Activated T-helper 1 cell treated with anti-CD3 and anti-CD28 coated beads, Interleukin-2, amount 50 U/mL, for 16 hours (primary cell): ENCODE measurements at places on chromosomes 4 and X.

GRCh38 chr4:150033901-150034300, 44.3 kb upstream of the DCLK2 start:
- no peak for DNase-seq

GRCh38 chr4:79078339-79078738, 139.1 kb upstream of the PAQR3 start:
- DNase-seq = no peak

DNA sequence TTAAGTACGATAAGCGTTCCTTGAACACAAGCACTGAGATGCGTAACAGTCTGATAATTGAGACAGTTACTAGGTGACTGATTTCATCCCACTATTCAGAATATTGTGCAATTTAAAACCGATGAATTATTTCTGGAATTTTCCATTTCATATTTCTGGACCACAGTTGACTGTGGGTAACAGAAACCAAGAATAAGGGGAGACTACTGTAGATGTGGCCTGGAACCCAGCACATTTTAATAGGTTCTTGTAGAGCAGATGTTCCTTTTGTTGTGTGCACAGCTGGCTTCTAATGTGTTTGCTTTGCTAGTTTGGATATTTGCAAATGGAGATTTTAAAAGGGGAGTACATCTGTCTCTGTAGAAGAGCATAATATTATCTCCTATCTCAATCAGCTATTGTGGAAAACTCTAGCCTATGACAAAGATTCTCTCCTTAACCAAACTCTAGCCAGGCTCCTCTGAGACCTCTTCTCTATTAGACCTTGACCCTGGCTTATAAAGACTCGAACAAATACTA, 16.4 kb downstream of the NAAA start:
- no peak for DNase-seq

GRCh38 chr4:165328101-165328425, 594 bp downstream of the MSMO1 start:
- no peak for DNase-seq

GRCh38 chr4:166481739-166482138, 608.7 kb downstream of the TLL1 start:
- no peak for DNase-seq

GRCh38 chrX:134406356-134407064, 53.5 kb upstream of the HPRT1 start:
- no peak for DNase-seq

GRCh38 chr4:138341739-138342415, 99.7 kb upstream of the SLC7A11 start:
- no peak for DNase-seq

DNA sequence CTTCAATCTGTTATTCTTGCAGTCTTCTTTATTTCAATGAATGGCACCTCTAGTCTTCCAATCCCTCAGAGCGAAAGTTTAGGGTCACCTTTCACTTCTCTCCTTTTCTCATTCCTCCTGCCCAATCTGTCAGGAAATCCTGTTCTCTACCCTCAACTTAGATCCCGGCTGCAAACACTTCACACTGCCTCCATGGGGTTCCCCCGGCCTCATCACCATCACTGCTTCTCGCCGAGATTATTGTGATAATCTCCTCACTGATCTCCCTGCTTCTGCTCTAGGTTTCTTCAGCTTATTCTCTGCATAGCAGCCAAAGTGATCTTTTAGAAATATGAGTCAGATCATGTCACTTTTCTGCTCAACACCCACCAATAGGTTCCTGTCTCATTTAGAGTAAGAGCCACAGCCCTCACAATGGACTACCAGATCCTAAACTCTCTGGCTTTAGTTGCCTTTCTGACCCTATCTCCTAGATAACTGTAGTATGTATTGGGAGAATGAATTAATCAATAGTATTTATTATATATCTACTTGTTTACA, 43.6 kb upstream of the TBC1D9 start:
- no peak for DNase-seq

GRCh38 chrX:74579597-74580198, 34.7 kb downstream of the RLIM start:
- DNase-seq = no peak

GRCh38 chr4:65868096-65868824, 198.0 kb upstream of the EPHA5 start:
- no peak for DNase-seq

- DNase-seq = no peak
Measured at GRCh38 chr4:36914106-36914505, 330.4 kb upstream of the NWD2 start.

DNA sequence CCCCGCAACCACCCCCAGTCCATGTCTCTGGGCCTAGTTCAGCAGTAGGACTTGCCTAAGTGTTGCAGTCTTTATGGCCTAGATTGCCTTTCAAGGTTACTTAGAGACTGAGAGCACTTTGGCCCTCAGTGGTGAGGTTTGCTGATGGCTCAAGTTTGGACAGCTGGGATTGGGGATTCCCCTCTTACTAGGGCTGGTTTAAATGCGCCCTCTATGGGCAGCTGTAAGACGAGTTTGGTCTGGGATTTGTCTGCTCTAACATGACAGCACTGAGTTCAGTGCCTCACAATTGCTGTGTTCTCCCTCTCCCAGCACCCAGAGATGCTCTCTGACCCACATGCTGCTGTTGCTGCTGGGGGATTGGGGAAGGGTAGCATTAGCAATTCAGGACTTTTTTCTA, 23.1 kb downstream of the DACH2 start:
- no peak for DNase-seq

DNA sequence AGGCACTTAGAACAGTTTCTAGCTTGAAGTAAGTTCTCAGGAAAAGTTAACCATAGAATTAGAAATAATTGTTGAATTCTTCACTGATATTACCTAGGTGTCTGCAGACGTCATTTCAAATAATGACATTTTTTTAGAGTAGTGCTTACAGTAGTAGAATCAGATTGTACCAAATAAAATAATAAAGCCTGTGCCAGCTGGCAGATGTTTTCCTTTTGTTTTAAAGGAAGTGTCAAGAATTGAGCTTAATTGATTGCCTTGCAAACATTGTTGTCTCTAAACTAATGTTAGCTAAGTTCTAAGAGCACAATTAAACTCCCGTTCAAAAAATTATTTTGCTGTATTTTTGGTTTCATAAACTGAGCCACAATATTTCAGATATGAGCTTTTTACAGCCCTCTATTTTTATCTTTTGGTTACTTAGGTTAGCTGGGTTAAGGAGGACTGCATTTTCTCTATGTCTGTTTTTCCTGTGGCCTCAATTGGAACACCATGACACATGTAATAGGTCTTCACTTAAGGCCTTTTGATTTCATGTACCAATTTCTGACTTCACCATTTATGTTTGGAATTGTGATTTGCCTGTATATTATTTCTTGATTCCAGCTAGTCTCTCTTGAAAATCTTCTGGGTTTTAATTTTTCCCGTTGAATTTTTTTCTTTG, 64.2 kb downstream of the DCUN1D4 start:
- no peak for DNase-seq

DNA sequence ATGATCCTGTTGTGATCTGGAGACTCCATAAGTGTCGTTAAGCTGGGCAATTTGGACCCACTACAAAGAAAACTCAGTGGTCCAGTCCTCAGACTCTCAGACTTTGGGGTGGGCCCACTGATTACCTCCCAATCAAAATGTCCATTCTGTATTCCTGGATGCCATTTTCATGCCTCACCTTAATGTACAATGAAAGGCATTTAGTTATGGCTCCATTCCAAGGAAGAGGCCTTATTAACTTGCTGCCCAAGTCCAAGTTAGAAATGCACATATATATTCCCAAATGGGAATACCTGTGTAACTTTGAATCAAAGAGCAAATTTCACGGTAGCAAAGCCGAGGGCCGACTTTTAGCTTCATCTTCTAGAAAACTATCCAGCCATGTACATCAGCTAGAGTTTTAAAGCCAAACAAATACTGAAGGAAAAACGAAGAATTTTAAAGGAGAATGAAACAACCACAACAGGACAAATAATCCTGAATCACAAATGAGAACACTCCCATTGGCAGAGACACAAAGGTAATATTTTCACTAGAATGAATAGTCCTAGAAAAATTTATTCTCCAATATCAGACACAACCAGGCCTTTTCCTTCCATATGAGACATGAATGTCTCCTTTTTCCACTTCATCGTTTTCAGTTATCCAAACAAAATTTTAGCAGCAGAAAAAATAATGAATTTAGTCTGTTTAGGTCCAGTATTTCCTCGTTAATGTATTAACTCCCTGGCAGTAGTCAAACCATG, 63.7 kb upstream of the HHIP start:
- no peak for DNase-seq

- DNase-seq = no peak
Measured at GRCh38 chr4:5018603-5019002, 655 bp downstream of the CYTL1 start.

DNA sequence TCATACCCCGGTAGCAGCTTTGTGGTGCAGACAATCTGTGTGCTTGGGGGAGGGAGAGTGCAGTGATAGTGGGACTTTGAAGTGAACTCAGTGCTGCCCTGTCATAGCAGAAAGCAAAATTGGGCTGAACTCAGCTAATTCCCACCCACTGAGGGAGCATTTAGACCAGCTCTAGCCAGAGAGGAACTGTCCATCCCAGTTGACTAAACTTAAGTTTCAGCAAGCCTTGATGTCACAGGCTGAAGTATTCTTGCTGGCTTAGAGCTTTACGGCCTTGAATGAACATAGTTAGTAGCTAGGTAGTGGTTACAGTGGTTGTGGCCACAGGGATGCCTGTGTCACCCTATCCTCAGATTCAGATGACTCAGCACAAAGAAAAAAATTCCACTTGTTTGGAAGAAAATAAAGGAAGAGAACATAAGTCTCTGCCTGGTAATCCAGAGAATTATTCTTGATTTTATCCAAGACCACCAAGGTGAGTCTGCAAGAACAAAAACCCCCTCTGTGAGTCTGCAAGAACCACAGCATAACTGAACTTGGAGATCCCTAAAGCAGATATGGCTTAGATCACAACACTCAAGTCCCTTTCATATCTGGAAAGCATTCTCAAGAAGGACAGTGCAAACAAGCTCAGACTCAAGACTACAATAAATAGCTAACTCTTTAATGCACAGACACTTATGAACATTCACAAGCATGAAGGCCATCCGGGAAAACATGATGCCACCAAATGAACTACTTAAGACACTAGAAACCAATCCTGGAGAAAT, 39.4 kb downstream of the ADH7 start:
- no peak for DNase-seq

GRCh38 chr4:173270312-173271027, 63.7 kb downstream of the HMGB2 start:
- no peak for DNase-seq

- DNase-seq = no peak
Measured at GRCh38 chr4:138938366-138938690, 77.3 kb upstream of the NOCT start.

GRCh38 chrX:12390301-12390700, 252.0 kb downstream of the FRMPD4 start:
- no peak for DNase-seq

DNA sequence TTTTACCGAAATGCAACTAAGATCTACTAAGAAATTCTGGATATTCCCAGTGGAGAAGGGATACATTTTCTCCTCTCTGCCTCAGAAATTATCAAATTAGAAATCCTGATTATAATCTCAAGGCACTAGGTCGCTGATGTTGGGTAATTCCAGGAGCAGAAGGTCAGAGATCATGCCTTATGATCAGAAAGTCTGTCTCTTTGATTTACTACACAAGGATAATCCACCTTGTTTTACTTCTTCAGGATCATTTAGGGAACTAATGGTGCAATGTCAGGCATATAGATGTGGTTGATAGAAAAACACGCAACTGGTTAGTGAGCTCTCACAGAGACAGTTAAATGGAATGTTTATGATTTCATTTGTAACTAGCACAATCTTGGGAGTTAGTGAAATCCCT, 1069.7 kb downstream of the STIM2 start:
- DNase-seq = no peak

DNA sequence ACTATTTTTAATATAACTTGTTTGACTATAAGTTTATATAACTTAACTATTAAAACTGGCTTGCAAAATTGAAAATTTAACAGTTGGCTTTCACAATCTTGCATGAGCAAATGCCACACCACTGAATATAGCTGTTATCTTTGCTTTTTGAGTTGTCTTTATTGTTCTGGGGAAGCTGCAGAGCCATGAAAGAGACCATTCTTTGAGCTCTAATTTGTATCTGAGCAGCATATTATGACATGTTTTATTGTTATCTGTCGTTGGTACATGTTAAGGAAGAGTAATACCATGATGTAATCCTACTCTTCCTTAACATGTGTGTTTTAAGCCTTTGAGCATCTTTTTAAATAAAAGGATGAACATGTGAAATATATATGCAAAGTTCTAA, 97.1 kb upstream of the ANK2 start:
- no peak for DNase-seq

DNA sequence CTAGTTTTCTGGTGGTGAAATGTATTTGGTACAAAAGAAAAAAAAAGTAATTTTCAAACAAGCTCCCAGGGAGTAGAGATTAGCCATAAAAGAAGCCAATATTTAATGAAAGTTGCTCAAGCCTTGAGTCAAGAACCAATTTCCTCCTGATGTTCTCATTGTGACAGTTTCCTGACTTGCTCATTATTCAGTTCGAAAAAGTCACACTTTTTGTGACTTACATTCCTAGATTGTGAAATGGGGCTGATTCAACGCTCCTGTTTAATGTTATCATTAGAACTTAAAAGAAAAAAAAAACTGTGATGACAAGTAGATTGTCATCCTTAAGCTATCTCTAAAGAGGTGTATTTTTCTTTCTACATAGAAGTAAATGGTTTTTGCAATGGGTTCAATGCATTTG, 122.6 kb upstream of the BMPR1B start:
- DNase-seq = no peak

GRCh38 chrX:49701323-49701722, 5.5 kb upstream of the PAGE1 start:
- no peak for DNase-seq

GRCh38 chr4:2852481-2852921, 8.9 kb downstream of the ADD1 start:
- DNase-seq = no peak

DNA sequence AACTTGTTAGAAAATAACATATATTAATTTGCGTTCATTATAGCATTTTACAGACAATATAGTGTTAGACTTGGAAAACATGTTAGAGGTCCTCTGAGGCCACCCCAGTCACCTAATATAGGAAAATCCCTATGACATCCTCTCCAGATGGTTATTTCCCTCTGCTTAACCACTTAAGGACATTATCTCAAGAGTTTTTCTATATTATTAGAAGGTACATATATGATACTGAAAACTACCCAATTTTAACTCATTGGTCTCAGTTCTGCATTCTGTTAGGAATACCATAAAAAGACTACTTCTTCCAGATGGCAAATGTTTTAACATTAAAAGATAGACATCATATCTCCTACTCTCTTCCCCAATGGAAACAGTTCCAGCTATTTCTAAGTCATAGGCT, 21.4 kb downstream of the PTPN13 start:
- DNase-seq = no peak

DNA sequence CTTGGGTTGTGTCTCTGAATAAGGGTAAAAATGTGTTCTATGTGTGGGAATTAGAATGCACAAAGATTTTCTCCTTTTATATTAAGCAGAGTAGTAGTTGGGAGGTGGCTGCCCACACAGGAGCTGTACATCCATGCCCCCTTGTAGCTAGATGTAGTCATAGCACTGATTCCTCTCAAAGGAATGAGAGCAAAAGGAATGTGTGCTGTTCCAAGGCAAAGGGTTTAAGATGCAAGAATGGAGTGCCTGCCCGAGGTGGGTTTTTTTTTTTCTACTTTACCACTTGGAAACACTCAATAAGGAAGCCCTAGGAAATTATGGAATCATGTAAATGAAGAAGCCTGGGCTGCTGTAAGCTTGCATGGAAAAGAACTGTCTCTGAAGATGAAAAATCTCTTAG, 2183.2 kb upstream of the AGA start:
- no peak for DNase-seq

GRCh38 chrX:41561045-41561444, 113.9 kb downstream of the NYX start:
- no peak for DNase-seq

- DNase-seq = no peak
Measured at GRCh38 chr4:166989886-166990285, 244.4 kb downstream of the SPOCK3 start.
